Uterus (tissue), 4 donors: ENCODE measurements at places on chromosomes 1 and 21. TPM values are rescaled to one million over a fixed set of nuclear protein-coding genes. Genes with fewer than 3 reads are reported as not detected.

CASZ1 gene
- total RNA-seq = 49.2 TPM

LCE2C gene
- total RNA-seq = not detected

NGF gene
- 16.2 TPM for total RNA-seq

VTCN1 gene
- 0.64 TPM for total RNA-seq

CD34 gene
- 39.2 TPM for total RNA-seq

CR1L gene
- total RNA-seq = 0.14 TPM

DNA sequence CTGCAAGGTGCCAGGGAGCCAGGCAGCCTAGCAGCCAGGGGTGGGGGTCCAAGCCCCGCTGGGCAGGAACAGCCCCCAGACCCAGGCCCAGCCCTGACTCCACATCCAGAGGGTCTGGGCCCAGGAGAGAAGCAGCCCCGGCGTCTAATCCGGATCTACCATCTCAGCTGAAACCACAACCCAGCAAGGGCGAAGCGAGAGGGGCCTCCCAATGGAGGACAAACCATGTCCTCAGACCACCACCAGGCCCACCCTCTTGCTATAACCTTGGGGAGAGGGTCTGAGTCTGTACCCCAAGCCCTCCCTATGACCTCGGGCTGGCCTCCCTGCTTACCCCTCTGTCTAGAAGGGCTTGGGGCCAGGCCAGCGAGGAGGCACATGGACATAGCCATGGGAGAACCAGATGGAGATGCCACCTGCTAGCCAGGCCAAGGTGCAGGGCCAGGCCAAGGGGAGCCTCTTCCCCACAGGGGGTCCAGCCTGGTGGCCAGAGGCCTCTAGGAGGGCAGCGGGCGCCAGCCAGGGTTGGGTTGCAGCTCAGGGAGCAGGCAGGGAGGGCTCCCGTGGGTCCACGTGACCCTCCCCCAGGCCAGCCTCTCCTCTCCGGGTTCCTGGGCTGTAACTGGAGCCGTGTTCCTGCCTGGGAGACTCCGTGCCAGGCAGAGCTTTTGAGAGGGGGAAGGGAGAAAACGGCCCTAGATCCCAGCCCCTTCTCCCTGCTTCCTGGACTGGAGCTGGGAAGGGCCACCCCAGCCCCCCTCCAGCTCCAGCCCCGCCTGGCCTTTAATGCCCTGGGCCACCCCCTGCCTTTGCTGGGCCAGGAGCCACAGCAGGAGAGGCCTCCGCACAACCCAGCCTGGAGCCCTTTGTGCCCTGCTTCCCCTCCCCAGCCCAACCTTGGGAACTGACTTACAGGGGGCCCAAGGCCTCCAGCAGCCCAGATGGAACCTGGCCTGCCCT is 2.5 kb downstream of the WNT9A start:
- peak overlapping the region; percentile 48 for H3K4me3 ChIP-seq
- no peak for DNase-seq
- H3K4me1 ChIP-seq = no peaks in the 10 kb centered on the region
- no peak overlapping the region for H3K27ac ChIP-seq
- no peaks in the 10 kb centered on the region for H3K27me3 ChIP-seq

DNA sequence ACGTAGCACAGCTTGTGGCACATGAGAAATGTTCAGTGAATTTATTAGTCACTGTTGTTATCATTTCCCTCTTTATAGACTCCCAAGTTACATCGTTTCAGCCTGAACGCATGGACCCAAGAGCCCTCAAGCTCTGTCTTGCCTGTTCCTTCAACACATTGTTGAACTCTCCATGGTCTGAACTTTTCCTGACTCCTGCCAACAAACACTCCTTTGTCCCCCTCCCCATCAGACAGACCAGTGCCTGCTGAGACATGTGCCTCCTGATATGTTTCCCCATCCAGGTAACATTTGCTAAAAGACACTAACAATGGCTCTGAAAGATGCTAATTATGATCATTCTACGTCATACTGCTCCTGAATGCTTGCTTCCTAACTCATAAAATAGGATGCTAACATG is 108.7 kb upstream of the NFIA start:
- no peaks in the 10 kb centered on the region for H3K4me1 ChIP-seq
- DNase-seq = no peak

- no peak for DNase-seq
- H3K4me3 ChIP-seq = no peak overlapping the region
- H3K27ac ChIP-seq = no peak overlapping the region
- no peaks in the 10 kb centered on the region for H3K4me1 ChIP-seq
- H3K27me3 ChIP-seq = no peaks in the 10 kb centered on the region
- H3K36me3 ChIP-seq = no peaks in the 10 kb centered on the region
Measured at GRCh38 chr1:242243472-242243871, 244.6 kb upstream of the MAP1LC3C start.

- no peaks in the 10 kb centered on the region for H3K36me3 ChIP-seq
- no peaks in the 10 kb centered on the region for H3K4me1 ChIP-seq
- DNase-seq = no peak
- no peak overlapping the region for H3K4me3 ChIP-seq
Measured at GRCh38 chr1:162187687-162188276, 118.3 kb downstream of the NOS1AP start.

DNA sequence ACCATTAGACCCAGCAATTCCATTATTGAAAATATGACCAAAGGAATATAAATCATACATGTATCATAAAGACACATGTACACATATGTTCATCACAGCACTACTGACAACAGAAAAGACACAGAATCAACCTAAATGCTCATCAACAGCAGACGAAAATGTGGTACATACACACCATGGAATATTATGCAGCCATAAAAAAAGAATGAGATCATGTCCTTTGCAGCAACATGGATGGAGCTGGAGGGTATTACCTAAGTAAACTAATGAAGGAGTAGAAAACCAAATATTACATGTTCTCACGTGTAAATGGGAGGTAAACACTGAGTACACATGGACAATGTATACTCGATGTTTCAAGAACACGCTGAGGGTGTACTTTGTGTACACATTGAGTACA is 15.9 kb downstream of the AKT3 start:
- no peak overlapping the region for H3K4me3 ChIP-seq
- no peak for DNase-seq
- H3K36me3 ChIP-seq = no peaks in the 10 kb centered on the region

DNA sequence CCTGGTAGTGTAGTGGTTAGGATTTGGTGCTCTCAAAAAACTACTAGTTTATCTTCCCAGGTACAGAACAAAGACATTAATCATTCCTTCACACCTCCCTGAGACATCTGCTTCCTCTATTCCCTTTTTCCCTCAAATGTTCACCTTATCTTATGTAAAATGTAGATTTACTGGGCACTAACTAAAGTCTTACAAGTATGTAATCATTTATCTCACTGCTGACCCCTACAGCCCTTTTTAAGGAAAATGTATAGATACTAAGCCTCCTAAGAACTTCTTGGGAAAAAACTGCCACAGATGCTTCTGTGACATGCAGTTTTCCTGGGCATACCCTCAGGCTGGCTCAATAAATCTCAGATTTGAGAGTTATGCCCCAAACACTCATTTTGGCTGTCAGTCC is 50.8 kb upstream of the NEK7 start:
- no peaks in the 10 kb centered on the region for H3K4me1 ChIP-seq
- no peaks in the 10 kb centered on the region for H3K36me3 ChIP-seq
- no peak for DNase-seq
- H3K27me3 ChIP-seq = no peaks in the 10 kb centered on the region
- H3K27ac ChIP-seq = no peak overlapping the region

DNA sequence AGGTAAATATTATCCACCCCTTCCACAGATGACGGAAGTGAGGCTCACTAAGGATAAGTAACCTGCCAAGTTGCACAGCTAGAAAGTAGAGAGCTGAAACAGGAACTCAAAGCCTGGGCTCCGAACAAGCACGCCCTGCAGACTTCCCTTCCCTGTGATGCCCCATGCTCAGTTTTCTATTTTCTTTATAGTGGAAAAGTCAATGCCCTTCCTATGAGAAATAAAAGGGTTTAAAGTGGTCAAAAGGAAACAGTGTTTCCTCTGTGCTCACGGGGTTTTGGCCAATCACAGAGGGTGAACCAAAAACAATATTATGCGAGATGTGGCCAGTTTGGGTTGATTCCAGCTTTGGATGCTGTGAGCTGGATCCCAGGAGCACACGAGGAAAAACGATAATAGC is 44.5 kb downstream of the DDR2 start:
- DNase-seq = no peak
- no peak overlapping the region for H3K4me3 ChIP-seq
- H3K27me3 ChIP-seq = no peaks in the 10 kb centered on the region
- peaks cover 5% of the 10 kb centered on the region for H3K4me1 ChIP-seq

- no peak for DNase-seq
- no peaks in the 10 kb centered on the region for H3K36me3 ChIP-seq
- no peak overlapping the region for H3K4me3 ChIP-seq
- no peak overlapping the region for H3K27ac ChIP-seq
Measured at GRCh38 chr1:117633936-117634335, 28.1 kb downstream of the TENT5C start.

- no peaks in the 10 kb centered on the region for H3K27me3 ChIP-seq
- H3K4me3 ChIP-seq = no peak overlapping the region
Measured at GRCh38 chr1:217660353-217661062, 29.4 kb downstream of the SPATA17 start.

- DNase-seq = no peak
- H3K36me3 ChIP-seq = no peaks in the 10 kb centered on the region
- H3K27ac ChIP-seq = no peak overlapping the region
- H3K27me3 ChIP-seq = no peaks in the 10 kb centered on the region
- H3K4me1 ChIP-seq = no peaks in the 10 kb centered on the region
Measured at GRCh38 chr1:114107474-114108435, 45.9 kb downstream of the SYT6 start.
